ENCODE measurements at places on chromosomes 3 and 15.
A peak's percentile ranks its signal among the peaks of the same experiment; 100 is the strongest.

GRCh38 chr3:195522254-195523023, 20.7 kb downstream of the PPP1R2 start:
- no peak for DNase-seq

DNA sequence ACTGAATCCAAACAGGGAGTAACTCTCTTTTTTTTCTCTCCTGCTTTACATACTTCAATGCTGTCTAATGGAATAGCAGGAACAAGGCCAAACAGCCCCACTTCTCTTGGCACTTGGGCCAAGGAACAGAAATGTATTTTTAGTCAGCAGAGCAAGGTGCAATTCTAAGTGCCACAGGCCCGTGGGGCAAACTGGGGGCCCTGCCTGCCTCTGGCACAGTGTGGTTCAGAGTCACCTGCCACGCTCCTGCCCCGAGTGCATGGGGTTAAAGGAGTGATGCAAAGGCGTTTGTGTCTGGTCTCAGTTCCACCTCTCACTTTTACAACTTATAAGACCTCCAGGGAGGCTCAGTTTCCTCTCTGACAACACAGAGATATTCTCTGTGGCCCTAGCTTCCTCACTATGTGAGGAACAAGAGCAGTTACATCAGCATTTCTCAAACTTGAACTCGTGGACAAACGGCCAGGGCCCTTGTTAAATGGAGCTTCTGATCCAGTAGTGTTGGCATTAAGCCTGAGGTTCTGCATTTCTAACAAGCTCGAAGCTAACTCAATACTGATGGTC, 51.3 kb downstream of the LRIG1 start:
- no peak for DNase-seq

GRCh38 chr3:166445865-166446264, 608.6 kb upstream of the BCHE start:
- DNase-seq = no peak

GRCh38 chr3:191502583-191502982, 41.6 kb downstream of the PYDC2 start:
- no peak for DNase-seq

DNA sequence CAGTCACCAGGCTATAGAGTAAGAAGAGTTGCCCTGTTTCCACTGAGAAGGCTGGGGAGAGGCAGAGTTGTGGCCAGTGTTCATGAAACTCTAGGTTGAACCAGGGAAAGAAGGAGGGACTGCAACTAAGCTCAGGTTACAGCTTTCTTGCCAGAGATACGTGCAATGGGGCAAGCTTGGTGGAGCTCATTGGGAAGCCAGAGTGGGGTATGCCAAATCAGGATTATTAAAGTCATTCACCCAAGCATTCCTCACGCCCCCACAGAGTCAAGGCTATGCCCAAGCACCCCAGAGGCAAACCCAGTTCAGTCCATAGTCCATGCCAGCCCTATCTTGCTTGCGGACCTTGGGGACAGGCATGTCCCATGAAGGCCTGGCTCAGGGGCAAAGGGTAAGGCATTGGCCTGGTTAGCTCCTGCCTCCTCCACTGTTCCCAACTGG, 17.6 kb downstream of the SLC6A20 start:
- no peak for DNase-seq

- DNase-seq = no peak
These were observed 32.9 kb downstream of the GHSR start for GRCh38 chr3:172415323-172415722.

GRCh38 chr3:19348941-19349564, 200.7 kb downstream of the KCNH8 start:
- no peak for DNase-seq

DNA sequence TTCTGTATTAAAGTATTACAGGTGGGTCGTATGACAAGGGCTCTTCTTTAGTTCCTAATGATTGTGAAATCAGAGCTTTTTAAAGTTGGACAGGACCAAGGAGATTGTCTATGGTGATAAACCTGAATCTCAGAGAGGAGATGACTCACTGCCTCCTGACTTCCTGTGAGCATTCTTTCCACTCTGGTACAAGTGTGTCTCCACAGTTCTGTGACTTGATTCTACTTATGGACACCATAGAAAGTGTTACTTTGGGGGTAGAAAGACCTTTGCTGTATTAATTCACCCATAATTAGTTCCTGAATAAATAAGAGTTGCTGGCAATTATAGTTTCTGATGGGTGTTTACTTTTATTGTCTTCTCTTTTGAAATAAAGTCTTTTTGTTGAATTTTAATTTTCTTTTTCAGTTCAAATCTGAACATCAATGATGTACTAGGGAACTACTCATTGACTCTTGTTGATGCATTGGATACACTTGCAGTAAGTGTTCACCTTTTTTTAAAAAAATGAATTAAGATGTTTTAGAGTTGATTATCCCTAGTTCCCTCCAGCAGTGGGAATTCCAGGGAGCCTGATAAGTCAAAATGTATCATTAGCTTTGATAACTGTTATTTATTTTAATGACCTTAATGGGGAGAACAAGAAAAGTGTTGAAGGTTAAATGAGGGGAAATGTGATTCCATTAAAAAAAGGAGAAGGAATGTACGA, 7.4 kb downstream of the EDEM1 start:
- DNase-seq = no peak

DNA sequence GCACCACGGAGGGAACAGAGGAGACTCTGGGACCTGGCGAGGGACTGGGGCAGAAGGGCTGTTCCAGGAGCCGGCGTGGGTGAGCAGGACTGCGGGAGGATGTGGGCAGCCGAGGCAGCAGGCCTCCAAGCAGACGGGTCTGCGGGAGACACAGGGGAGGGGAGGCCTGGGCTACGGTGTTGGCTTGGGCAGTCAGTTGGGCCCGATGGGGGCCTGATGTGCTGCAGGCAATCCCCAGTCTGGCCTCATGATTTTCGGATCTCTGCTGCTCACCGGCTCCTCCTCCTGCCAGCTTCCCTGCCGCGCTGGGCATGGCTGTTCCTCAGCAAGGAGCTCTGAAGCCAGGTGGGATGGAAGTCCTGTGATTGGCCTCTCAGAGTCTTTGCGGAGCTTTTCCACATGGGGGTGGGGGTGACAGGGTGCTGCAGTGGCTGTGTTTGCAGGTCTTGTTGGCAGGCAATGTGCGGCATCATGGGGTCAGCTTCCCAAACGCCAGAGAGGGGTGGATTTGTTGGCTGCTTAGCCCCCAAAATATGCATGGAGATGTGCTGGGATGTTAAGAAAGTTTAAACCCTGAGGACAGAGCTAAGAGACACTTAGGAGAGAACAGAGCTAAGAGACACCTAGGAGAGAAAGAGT, 19.3 kb downstream of the MINAR1 start:
- DNase-seq = no peak

GRCh38 chr15:62344806-62345539, 179.9 kb upstream of the C2CD4B start:
- DNase-seq = peak; percentile 66

Data from SHP77 (cell line).